ENCODE measurements at places on chromosomes 1 and 21.

- peak; percentile 17 for DNase-seq
Measured at GRCh38 chr1:76587212-76587611, 280.1 kb upstream of the ST6GALNAC5 start.

DNA sequence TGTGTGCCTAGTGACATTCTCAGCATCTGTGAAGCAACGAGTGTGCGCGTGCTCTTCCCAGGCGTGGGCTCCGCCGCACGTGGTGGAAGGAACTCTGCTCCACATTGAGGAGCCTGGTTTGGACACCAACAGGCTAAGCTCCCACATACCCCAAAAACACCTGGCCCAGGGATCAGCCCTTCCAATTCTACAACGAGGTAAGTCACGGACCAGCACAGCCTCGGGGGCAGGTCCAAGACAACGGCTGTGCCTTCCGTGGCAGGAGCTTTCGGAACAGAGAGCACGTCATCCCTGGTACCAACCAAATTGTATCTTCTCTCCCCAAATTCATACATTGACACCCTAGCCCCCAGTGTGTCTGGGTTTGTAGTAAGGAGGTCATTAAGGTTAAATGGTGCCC is 27.2 kb upstream of the PDE9A start:
- DNase-seq, result no peak

DNA sequence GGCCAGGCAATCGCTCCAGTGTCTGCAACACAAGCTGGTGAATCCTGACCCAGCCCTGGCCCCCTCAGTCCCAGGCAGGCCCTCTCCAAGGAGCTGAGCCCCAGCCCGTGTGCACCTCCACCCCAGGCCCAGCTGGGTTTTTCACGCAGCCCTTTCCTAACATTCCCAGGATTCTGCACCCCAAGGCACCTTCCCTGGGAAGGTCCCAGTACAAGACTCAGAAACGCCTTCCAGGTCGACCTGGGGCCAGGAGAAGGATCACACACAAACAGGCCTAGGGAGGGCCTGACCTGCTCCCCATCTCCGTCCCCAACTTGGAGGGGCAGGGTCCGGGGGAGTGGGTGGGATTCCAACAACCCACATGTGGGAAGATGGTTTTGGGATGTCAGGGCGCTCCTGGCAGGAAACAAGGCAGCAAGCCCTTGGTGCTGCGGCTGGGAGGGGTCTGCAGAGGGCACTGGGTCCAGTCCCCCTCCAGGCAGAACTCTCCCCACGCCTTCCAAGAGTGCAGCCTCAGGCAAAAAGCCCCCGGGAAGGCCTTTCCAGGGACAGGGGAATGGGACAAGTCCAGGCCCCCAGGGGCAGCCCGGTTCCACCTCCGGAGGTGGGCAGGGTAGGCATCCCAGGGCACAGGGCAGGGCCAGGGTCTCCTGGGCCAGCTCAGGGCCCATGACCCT is 58.3 kb downstream of the KCNAB2 start:
- peak; percentile 11 for DNase-seq

GRCh38 chr1:236930503-236930902 is 73.7 kb downstream of the MT1HL1 start:
- DNase-seq, result no peak

DNA sequence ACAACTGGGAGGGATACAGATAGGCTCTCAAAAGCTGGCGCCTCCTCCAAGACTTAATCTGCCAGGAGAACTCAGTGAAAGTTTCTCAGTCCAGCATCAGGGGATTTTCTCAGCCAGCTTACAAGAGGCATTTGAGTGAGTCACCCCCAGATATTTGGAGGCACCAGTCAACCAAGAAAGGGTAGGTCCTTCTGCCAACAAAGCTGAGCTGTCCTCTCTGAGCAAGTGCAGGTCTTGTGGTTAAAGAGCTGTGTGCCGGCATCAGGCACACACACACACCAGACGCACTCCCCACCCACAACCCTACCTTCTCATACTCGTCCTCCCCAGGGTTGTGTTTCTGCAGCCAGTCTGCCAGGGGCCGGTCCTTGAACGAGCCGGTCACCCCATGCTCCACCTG is 27.0 kb upstream of the PPP1R15B start:
- DNase-seq, result no peak

- DNase-seq, result no peak
Measured at GRCh38 chr21:33123374-33124123, 53.6 kb downstream of the OLIG1 start.

DNA sequence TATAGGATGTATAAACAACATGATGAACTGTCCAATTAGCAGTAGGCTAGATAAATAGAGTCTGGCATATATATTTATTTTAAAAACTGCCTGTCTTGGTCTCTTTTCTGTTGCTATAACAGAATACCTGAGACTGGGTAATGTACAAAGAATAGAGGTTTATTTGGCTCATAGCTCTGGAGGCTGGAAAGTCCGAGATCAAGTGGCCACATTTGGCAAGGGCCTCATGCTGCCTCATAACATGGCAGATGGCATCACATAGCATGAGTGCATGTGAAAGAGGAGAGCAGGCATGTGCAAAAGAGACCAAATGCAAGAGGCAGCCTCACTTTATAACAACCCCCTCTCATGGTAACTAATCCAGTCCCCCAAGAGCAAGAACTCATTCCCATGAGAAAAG is 6.0 kb downstream of the STYXL2 start:
- no peak for DNase-seq

DNA sequence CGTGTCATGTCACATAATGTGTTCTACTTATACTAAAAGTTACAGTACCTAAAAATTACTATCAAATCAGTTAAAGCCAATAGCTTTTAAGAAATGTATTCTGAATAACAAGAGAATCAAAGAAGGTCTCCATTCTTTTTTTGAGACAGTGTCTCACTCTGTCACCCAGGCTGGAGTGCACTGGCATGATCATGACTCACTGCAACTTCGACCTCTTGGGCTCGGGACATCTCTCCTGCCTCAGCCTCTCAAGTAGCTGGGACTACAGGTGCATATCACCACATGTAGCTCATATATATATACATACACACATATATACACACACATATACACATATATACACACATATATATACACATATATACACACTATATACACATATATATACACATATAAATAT is 20.1 kb downstream of the COP1 start:
- no peak for DNase-seq

DNA sequence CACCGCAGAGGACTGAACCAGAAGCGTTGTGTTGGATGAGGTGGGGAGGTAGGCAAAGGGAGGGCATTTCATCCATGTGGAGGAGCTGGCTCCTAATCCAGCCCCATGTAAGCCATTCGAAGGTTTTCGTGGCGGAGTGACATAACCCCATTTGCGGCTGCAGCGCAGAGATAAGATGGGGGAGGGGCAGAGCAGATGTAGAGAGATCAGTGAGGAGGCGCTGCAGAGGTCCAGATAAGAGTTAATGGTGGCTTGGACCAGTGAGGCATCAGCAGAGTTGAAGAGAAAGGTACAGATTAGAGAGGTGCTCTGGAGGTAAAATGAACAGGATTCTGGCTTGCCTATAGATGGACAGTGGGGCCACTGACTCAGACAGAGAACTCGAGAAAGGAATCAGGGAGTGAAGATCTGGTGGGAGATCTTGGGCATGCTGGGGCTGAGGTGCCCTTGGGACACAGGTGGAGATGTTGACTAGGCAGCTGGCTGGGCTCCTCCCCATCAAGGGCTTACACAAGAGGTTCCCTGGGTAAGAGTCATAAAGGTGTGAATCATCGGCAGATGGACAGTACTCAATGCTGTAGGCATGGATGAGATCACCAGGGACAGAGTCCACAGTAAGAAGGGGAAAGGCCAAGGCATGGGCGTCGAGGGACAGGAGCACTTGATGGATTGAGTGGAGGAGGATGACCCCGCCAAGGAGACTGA is 7.8 kb upstream of the PTPRF start:
- DNase-seq, result no peak

- no peak for DNase-seq
Measured at GRCh38 chr1:40396420-40396819, 22.9 kb downstream of the SMAP2 start.

GRCh38 chr1:187276677-187277076 is 447.9 kb downstream of the PLA2G4A start:
- DNase-seq, result no peak

DNA sequence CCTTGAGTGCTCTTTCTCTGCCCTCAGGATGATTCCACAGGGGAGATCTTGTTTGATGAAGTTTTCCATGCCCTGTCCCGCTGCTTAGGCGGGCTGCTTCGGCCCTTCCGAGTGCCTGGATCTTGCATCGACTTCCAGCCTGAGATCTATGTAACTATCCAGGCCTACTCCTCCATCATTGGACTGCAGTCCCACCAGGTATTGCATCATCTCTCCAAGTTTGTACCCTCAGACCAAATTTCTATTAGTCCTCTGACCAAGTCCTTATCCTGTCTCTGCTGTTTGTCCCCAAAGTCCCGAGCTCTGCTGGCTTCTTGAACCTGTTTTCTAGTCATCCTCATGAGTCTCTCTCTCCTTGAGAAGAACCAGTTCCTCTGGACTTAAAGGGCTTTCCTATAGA is 14.7 kb downstream of the SZT2 start:
- no peak for DNase-seq

- no peak for DNase-seq
Measured at GRCh38 chr1:231278100-231278790, 37.2 kb downstream of the GNPAT start.

GRCh38 chr1:24329797-24330543 is 10.8 kb downstream of the GRHL3 start:
- no peak for DNase-seq

- no peak for DNase-seq
Measured at GRCh38 chr1:179318491-179318890, 24.9 kb downstream of the SOAT1 start.

DNA sequence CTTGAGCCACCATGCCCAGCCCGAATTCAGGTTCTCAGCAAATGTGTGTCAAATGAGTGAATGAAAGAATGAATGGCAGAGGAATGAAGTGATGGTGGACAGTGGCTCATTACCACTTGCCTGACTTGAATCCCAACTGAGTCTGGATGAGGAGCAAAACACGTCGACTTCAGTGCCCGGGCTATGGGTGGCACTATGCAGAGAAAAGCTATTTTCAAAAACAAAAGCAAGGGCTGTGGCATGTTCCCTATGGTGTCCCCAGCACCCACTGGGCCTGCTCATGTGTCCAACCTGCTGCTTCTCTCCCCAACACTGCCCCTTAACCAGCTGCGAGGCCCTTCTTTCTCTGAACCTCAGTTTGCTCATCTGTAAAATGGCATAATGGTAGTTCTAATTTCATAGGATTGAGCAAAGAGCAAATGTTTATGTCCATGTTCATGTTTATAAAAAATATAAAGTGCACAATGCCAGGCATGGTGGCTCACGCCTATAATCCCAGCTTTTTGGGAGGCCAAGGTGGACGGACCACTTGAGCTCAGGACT is 4.3 kb upstream of the MAD2L2 start:
- no peak for DNase-seq

- DNase-seq, result peak; percentile 54
Measured at GRCh38 chr1:9280015-9280860, 12.5 kb upstream of the SPSB1 start.

DNA sequence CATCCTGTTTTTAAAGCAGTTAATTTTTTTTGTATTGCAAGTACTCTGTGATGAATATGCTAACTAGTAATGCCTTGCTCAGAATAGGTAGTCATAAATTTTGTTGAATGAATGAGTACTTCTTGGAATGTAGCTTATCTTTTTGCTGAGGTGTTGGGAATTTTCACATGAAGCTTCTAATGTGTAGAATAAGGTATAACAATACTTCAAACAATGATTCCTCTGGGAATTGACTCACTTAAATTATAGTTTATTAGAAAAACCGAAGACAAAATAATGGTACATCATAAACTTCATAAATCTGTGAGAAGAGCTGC is 13.9 kb downstream of the CDC14A start:
- no peak for DNase-seq

DNA sequence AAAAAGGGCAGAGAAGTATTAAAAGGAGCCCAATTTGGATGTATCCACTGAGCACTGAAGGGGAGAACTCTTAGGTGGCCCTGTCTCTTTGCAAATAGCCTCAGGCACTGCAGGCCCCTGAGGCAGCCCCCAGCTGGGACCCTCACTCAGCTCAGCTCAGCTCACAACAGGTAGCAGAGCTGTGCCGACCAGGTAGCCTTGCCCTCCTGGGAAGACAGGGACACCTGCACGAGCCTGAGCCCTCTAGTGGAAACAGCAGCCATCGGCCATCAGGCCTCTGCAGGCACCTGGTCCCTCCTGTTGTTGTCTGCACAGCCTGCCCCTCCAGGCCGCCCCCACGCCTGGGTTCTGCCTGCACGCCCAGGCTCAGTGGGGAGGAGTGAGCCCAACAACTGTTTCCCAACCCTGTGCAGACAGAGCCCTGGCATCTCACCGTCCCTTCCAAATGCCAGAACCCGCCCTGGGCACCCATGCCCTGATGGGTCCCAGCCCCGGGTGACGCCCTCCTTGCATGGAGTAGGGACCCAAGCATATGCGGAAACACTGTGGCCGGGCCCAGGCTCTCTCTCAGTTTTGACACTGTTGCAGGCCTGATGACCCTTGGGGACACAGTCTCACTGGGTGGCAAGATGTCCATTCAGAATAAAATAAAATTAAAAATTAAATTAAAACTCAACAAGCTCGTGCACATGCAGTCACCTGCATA is 60.0 kb upstream of the AJAP1 start:
- no peak for DNase-seq

DNA sequence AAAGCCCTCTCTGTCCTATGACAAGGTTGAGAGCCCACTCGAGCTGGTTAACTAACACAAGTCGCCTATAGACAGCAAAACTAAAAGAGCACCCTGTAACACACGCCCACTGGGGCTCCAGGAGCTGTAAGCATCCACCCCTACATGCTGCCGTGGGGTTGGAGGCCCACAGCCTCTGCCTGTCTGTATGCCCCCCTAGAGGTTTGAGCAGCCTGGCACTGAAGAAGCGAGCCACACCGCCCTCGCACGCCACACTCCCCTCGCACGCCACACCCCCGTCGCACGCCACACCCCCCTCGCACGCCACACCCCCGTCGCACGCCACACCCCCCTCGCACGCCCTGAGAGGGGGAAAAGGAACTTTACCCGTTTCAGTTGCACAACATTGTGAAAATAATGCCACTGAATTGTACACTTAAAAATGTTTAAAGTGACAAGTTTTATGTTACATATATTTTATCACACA is 13.2 kb upstream of the HMGCL start:
- peak; percentile 46 for DNase-seq

- DNase-seq, result no peak
Measured at GRCh38 chr1:119288751-119289150, 79.8 kb upstream of the HAO2 start.

GRCh38 chr1:43979528-43980254 is 681 bp downstream of the B4GALT2 start:
- DNase-seq, result peak; percentile 63

GRCh38 chr1:245652660-245653427 is 498.1 kb downstream of the KIF26B start:
- no peak for DNase-seq

- DNase-seq, result no peak
Measured at GRCh38 chr21:36513430-36513829, 33.5 kb upstream of the CLDN14 start.

DNA sequence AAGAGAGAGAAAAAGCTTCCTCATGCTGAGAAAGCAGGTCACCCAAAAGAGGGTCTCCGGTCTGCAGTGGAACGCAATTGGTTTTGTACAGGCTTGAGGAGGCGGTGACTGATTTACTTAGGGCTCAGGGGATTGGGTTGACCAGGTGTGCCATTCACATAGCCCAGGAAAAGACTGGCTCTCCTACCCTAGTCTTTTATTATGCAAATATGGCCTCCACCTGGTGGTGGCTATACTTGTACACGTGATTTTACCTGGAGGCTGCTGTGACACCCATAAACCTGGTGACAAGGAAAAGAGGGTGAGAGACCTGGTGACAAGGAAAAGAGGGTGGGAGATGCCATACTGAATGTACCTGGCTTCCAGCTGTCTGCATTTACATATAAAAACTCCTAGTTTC is 49.9 kb downstream of the DNTTIP2 start:
- no peak for DNase-seq

Measured in glutamatergic neuron (in vitro differentiated cells).